ENCODE measurements at places on chromosomes 4 and X. TPM values are rescaled to one million over a fixed set of nuclear protein-coding genes. Genes with fewer than 3 reads are reported as not detected.

DNA sequence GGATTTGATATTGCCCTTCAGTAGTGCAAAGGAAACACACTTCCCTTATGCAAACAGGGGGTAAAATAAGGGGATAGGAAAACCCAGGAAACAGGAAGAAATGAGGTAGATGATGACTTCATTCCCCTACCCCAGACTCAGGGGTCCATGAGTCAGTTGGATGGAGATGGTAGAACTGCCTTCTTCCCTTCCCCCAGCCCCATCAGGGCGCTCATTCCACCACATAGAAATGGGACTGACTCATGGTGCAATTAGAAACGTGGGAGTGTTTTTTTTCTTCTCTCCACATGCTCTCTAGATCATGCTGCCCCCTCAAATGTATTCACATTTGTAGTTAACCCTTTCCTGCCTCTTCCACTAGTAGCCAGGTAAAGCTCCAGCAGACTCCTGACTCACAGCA is 23.1 kb upstream of the ARMCX2 start:
- no peak for DNase-seq

- no peak for DNase-seq
Measured at GRCh38 chr4:176002007-176002613, 63.5 kb upstream of the WDR17 start.

- DNase-seq = no peak
Measured at GRCh38 chr4:141913928-141914327, 277.5 kb downstream of the IL15 start.

- no peak for DNase-seq
Measured at GRCh38 chr4:79163981-79164490, 161.8 kb downstream of the NAA11 start.

GRCh38 chrX:130669233-130669632 is 233.8 kb downstream of the ENOX2 start:
- no peak for DNase-seq

GRCh38 chr4:165478260-165478659 is 99.5 kb downstream of the CPE start:
- DNase-seq = no peak

- no peak for DNase-seq
Measured at GRCh38 chrX:43456063-43456462, 200.0 kb upstream of the MAOA start.

Gene MAOB
- polyA plus RNA-seq = 3.7 TPM
